Regular cardiac myocyte (primary cell): ENCODE measurements at places on chromosomes 5 and 9. TPM values are rescaled to one million over a fixed set of nuclear protein-coding genes. Genes with fewer than 3 reads are reported as not detected.

DRD1 gene
- total RNA-seq: under 0.01 TPM in 1 of 2 replicates, not detected in the other

PCDHAC1 gene
- total RNA-seq: under 0.01 and 0.56 TPM in 2 replicates

SGTB gene
- total RNA-seq: 20.6 and 33.0 TPM in 2 replicates

FKTN gene
- 23.2 and 23.7 TPM in 2 replicates for total RNA-seq

DNAH5 gene
- 0.38 and 1.4 TPM in 2 replicates for total RNA-seq

IGFBPL1 gene
- under 0.01 and 1.7 TPM in 2 replicates for total RNA-seq

TIGD6 gene
- 6.7 and 6.8 TPM in 2 replicates for total RNA-seq

FBXL17 gene
- total RNA-seq: 5.2 and 12.1 TPM in 2 replicates

CCDC180 gene
- 0.38 and 2.8 TPM in 2 replicates for total RNA-seq

MYMK gene
- not detected in 2 replicates for total RNA-seq

TAF11L10 gene
- not detected in 2 replicates for total RNA-seq

CER1 gene
- not detected in 2 replicates for total RNA-seq

GOLM1 gene
- total RNA-seq: 67.4 and 73.2 TPM in 2 replicates

DND1 gene
- 0.28 TPM in 1 of 2 replicates, not detected in the other for total RNA-seq

DMGDH gene
- total RNA-seq: 0.58 and 3.7 TPM in 2 replicates

WNK2 gene
- not detected in 2 replicates for total RNA-seq

IFNA4 gene
- total RNA-seq: not detected in 2 replicates

PELO gene
- total RNA-seq: 44.1 and 50.7 TPM in 2 replicates

DDX41 gene
- total RNA-seq: 124 and 144 TPM in 2 replicates

SLC4A9 gene
- total RNA-seq: under 0.01 TPM in 1 of 2 replicates, not detected in the other

HBEGF gene
- total RNA-seq: 5.6 and 32.6 TPM in 2 replicates

EIF4E1B gene
- not detected in 2 replicates for total RNA-seq

PCDHGA8 gene
- 1.3 and 2.8 TPM in 2 replicates for total RNA-seq

SLC34A3 gene
- not detected in 2 replicates for total RNA-seq

SLC6A18 gene
- not detected in 2 replicates for total RNA-seq

SIT1 gene
- total RNA-seq: not detected in 2 replicates

C9orf43 gene
- total RNA-seq: 0.28 and 0.58 TPM in 2 replicates

NXNL2 gene
- total RNA-seq: 0.38 and 2.5 TPM in 2 replicates

SLC25A48 gene
- not detected in 2 replicates for total RNA-seq

IL13 gene
- not detected in 2 replicates for total RNA-seq

LAMC3 gene
- under 0.01 TPM in 2 replicates for total RNA-seq

AGPAT2 gene
- 54.1 and 55.0 TPM in 2 replicates for total RNA-seq

PAX5 gene
- under 0.01 TPM in 1 of 2 replicates, not detected in the other for total RNA-seq

TTC33 gene
- total RNA-seq: 14.2 and 16.9 TPM in 2 replicates

GRXCR2 gene
- not detected in 2 replicates for total RNA-seq

PPP2R2B gene
- total RNA-seq: 1.7 TPM in 1 of 2 replicates, not detected in the other

MSANTD3 gene
- 74.8 and 77.0 TPM in 2 replicates for total RNA-seq

LCN15 gene
- total RNA-seq: not detected in 2 replicates
